ENCODE measurements at places on chromosomes 4 and X.

GRCh38 chr4:609400-610050 is 15.8 kb upstream of the PDE6B start:
- DNase-seq: no peak

GRCh38 chr4:168923526-168924194 is 86.4 kb downstream of the CBR4 start:
- peak; percentile 14 for DNase-seq

DNA sequence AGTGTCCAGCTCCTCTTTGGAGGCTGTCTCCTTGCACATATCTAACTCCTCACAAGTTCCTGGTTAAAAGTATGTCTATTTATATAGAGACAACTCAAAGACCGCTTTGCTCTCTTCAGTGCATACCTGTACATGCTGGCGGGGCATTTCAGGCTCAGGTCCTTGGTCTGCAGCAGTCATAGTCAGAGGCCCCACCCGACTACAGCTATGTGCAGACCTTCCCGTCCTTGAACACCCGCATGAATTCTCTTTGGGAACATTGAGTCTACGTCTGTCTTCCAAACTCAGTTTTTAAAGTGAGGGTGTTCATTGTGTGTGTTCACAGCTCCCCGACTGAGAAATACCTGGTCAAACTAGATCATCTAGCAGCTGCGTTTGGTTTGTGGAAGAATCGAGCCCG is 4.2 kb downstream of the BCOR start:
- no peak for DNase-seq

GRCh38 chr4:82865592-82865991 is 25.4 kb downstream of the SEC31A start:
- DNase-seq: no peak

- DNase-seq: no peak
Measured at GRCh38 chr4:81786063-81786763, 314.5 kb upstream of the RASGEF1B start.

DNA sequence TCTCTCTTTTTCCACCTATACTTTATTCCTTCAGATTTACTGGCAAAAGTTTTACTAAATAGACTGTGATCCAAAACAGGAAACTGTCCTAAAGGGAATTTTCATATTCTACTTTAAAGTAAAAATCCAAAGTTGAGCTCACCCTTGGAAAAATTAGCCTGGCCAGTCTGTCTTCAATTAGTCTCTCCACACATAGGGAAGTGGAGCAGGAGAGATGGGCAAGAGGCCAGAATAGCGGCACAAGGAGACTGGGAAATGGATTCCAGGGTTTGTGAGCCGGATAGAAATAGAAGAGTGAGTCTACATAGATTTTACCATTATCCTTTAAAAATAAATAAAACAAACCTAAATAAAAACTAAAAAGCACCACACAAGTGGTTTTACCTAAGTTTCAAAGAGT is 16.2 kb upstream of the FRMD7 start:
- DNase-seq: no peak

DNA sequence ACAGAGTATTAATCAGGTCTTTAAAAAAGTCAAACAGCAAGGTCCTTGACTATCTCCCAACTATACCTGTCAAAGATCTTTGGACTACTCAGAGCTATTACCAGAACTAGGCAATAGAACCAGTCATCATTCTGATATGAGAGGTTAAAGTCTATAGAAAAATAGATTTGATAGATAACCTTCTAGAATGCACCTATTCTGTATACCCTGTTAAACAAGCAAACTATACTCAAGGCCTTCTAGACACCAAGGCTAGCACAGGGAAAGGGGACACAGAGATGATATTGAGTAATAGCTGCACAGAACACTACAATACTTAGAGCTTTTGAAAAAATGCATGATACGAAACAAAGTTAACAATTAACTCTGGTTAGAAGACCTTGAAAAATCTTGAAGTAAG is 149.5 kb downstream of the NR3C2 start:
- no peak for DNase-seq

DNA sequence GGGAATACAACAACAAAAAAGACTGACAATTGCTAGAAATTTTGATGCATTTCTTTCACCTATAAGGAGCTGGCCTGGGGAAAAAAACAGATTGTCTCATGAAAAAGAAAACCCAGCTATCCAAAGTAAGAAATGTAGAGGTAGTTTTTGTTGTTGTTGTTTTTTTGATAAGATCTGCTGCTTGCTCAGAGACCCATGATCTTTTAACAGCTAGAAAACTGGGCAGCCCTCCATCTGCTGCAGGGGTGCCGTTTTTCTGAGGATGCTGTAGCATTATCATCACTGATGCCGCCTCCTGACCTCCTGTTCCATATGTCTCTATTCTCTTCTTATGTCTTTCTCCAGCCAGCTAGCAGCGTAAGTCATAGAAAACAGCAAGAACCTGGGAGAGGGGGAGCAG is 98.3 kb downstream of the BMPR1B start:
- no peak for DNase-seq

DNA sequence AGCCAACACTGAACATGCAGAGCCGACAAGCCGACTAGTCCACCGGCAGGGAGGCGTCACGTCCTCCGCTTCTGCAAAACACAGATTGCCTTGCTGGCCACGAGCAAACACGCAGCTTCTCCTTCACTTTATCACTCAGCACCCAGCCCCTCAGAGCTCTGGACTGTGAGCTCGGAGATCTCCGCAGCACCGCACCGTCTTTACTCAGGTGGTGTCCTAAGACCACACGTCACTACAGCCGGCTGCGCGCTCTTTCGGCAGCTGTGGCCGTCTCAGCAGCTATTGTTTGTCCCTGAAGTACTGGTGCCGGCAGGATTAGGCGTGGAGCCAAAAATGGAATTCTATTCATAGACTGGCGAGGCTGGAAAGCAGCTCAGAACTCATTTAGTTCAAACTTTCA is 72.0 kb downstream of the FAT1 start:
- no peak for DNase-seq

- no peak for DNase-seq
Measured at GRCh38 chr4:100362366-100362765, 155.5 kb downstream of the EMCN start.

DNA sequence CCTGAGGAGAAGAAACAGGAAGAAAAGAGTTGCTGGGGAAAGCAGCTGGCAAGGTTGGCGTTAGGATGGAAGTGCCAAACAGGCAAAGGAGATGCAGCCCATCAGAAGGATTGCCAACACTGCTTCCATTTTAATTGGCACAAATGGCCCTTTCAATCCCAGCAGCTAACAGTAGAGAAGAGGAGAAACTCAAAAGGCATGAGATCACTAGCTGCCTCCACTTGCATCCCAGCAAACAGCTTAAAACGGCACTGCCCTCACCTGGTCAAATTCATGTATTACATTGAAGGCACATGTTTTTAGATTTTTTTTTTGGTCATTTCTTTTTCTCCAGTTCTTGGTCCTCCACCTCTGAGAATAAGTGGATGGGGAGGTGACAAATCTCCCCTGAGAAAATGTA is 14.9 kb upstream of the LOC101059915 start:
- DNase-seq: no peak

DNA sequence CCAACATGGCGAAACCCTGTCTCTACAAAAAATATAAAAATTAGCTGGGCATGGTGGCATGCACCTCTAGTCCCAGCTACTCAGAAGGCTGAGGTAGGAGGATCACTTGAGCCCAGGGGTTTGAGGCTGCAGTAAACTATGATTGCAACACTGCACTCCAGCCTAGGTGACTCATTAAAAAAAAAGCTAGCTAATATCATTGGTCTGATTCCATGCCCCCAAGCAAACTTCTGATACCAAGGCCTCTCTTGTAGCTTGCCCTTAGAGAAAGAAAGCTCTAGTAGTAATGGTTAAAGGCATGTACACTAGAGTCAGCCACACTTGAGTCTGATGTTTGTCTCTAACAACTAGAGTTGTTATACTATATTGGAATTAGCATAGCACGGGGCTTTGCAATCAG is 32.6 kb upstream of the PHF8 start:
- DNase-seq: no peak

GRCh38 chr4:32564626-32565025 is 1844.5 kb downstream of the PCDH7 start:
- no peak for DNase-seq

DNA sequence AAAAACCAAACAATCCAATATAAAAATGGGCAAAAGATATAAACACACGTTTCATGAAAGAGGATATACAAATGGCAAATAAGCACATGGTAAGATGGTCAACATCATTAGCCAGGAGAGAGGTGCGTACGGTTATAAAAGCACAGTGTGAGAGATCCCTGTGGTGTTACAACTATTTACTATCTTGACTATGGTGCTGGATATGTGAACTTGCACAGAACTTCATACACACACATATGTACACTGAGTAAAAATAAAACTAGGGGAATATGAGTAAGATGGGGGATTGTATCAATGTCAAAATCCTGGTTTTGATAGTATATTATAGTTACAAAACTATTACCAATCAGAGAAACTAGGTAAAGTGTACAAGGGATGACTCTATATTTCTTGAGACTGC is 8.4 kb downstream of the FBXO8 start:
- no peak for DNase-seq

GRCh38 chrX:45351478-45351877 is 150.8 kb upstream of the DIPK2B start:
- no peak for DNase-seq

DNA sequence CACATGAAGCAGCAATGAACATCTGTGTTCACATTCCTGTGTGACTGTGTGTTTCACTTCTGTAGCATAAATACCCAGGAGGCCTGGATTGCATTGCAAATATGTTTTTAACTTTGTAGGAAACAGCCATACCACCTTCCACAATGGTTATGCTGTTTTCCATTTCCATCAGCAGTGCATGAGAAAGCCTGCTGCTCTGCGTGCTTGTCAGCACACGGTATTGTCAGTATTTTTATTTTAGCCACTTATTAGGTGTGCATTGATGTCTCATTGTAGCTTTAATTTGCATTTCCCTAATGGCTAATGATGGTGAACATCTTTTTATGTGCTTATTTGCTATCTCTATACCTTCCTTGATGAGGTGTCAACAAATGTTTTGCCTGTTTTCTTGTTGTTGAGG is 355.9 kb downstream of the TRIML1 start:
- no peak for DNase-seq

DNA sequence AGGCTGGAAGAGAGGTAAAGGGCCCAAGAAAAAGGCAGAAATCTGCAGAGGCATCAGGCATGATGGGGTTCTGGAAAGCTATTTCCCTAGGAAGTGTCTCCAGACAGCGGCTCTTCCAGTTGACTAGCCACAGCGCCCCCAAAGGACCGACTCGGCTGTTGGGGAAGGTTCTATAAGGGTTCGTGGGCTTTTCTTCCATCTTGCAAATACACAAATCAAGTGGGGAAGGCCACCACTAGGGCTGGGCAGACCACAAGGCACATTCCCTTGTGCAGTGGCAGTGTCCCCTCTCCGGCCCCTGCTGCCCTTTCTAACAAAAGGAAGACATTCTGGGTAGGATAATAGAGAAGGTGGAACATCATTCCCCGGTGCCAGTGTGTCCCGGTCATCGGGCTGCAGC is 18.2 kb downstream of the BCOR start:
- no peak for DNase-seq

DNA sequence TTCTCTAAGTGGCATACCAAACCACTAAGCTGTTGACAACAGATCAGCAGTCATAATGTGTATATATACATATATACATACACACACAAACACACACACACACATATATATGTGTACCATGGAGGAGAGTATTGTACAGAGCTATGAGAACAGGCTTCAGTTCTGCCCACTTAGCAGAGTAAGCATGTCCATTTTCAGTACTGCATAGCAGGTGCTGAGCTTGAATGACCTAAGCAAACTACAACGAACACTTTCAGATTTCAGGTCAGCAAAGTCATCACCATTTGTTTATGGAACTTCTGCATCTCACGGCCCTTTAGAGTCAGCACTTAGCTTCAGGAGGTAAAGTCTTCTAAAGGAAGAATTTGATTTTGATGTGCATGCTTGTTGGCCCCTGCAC is 735.8 kb upstream of the ATOH1 start:
- DNase-seq: no peak

- DNase-seq: no peak
Measured at GRCh38 chr4:184849185-184849584, 23.4 kb upstream of the ACSL1 start.

DNA sequence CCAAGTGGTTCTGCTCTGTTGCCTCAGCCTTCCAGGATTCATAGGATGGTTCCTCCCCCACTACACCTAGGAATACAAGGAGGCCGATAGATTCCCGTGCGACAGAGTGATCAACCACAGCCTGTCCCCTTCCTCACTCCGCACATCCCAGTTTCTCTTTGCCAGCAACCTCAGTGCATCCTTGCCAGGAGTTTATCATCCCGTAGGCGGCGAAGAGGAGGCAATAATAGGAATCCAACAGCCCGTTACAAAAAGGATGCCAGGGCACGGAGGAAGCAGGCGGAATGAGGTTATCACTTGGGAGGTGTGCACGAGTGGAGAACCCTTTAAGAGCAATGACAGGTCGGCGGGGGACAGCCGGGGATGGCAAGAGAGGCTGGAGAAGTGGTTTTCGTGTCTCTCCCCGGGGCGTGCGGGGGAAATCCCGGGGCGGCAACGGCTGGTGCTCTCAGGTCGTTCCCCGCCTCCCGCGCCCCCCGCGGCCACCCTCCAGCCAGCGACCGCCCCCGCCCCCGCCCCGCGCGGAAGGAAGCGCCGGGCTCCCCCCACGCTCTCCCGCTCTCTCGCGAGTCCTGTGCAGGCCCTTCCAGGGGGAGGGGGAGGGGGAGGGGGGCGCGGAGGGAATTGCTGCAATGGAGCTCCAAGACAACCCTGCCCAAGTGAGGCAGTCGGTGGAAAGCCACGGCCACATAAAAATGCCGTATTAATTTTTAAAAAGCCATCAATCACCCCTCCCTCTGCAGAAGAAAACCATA is 1.6 kb downstream of the PPP3CA start:
- DNase-seq: peak; percentile 43

- no peak for DNase-seq
Measured at GRCh38 chrX:16023790-16024734, 99.3 kb upstream of the GRPR start.

DNA sequence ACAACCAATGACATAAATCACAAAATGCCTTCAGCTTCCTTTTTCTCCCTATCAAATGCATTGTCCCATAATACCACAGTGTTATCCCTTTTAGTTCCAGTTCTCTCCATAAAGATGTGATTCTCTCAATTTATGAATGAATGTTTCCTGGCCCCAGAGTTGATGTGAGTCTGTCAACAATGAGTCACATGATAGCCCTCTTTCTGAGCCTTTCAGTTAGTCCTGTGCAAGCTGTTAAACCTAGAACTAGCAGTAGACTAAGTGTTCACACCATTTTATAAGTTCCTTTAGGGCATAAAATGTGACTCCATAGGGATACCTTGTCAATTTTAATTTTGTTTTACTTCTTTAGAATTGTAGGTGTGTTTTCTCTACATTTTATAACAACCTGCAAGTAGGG is 129.5 kb downstream of the PABPC4L start:
- DNase-seq: no peak

- no peak for DNase-seq
Measured at GRCh38 chrX:2272337-2272736, 228.4 kb downstream of the DHRSX start.

Data from GM12892 (cell line).